ENCODE measurements at places on chromosomes 6 and 20. TPM values are rescaled to one million over a fixed set of nuclear protein-coding genes. Genes with fewer than 3 reads are reported as not detected.

DNA sequence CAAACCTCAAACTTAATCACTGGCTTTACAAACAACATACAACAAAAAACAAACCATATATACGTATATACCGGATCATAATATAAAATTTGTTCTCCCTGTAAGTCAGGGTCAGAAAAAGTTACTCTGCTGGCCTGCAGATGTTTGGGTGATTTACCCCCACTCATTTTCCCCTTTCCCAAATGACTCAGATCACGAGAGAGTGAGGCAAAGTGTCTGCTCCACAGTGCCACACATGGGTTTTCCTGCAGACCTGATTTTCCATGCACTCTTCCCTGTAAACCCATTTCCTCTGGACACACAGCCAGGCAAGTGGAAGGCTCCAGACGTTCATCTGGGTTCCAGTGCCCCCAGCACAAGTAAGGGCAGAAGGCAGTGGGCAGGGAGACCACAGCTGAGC lies 23.5 kb downstream of the GFOD1 start:
- no peaks in the 10 kb centered on the region for H3K27me3 ChIP-seq
- no peak overlapping the region for H3K27ac ChIP-seq
- no peak for DNase-seq
- no peak overlapping the region for H3K4me3 ChIP-seq
- H3K4me1 ChIP-seq = peaks cover 36% of the 10 kb centered on the region

GRCh38 chr20:36439040-36439730 lies 102.1 kb upstream of the MYL9 start:
- no peaks in the 10 kb centered on the region for H3K36me3 ChIP-seq
- H3K4me3 ChIP-seq = no peak overlapping the region
- H3K27ac ChIP-seq = no peak overlapping the region
- peak; percentile 18 for DNase-seq
- peaks cover 24% of the 10 kb centered on the region for H3K27me3 ChIP-seq
- no peaks in the 10 kb centered on the region for H3K4me1 ChIP-seq

DNA sequence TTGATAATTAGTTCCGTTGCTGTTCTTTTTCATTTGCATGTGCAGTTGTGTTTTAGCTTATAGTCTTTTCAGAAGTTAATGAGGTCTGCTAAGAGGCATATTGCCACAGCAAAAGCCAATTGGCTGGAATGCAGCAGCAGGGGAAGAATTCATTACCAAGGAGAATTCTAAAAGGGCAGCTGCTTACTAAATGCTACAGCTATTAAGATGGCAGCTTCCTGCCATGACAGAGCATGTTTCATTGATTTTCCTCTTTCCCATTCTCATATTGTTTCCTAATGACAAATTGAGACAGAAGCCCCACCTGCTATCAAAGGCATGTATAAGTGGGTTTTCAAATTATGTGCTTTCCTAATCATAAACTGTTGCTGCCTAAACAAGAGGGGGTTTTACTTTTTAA lies 66.6 kb downstream of the CLVS2 start:
- no peak for DNase-seq
- H3K27me3 ChIP-seq = no peaks in the 10 kb centered on the region
- no peak overlapping the region for H3K27ac ChIP-seq
- no peak overlapping the region for H3K4me3 ChIP-seq

IMPG1 gene
- total RNA-seq = not detected

DNA sequence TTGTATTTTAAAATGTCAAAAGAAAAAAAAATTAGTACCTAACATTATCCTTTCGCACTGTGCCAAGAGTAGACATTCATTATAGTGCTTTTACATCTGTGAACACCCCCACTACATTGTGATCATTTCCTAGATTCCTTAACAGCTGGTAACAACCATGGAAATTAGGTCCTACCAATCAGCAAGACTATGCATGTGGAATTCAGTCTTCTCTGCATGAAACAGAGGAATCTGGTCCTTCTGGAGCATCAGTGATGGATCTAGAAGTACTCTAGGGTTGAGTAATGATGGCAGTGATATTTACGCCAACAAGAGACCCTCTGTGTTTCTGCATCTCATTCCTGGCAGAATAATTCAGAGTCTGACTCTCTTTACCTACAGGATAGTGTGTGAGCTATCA lies 9.4 kb downstream of the OR12D1 start:
- no peak overlapping the region for H3K4me3 ChIP-seq
- no peaks in the 10 kb centered on the region for H3K27me3 ChIP-seq
- no peak for DNase-seq
- H3K4me1 ChIP-seq = no peaks in the 10 kb centered on the region
- no peak overlapping the region for H3K27ac ChIP-seq

GRCh38 chr6:109461733-109462526 lies 6.4 kb upstream of the MICAL1 start:
- H3K36me3 ChIP-seq = peaks cover 27% of the 10 kb centered on the region
- DNase-seq = no peak
- H3K27me3 ChIP-seq = peaks cover 3% of the 10 kb centered on the region
- peak overlapping the region; percentile 62 for H3K27ac ChIP-seq

DNA sequence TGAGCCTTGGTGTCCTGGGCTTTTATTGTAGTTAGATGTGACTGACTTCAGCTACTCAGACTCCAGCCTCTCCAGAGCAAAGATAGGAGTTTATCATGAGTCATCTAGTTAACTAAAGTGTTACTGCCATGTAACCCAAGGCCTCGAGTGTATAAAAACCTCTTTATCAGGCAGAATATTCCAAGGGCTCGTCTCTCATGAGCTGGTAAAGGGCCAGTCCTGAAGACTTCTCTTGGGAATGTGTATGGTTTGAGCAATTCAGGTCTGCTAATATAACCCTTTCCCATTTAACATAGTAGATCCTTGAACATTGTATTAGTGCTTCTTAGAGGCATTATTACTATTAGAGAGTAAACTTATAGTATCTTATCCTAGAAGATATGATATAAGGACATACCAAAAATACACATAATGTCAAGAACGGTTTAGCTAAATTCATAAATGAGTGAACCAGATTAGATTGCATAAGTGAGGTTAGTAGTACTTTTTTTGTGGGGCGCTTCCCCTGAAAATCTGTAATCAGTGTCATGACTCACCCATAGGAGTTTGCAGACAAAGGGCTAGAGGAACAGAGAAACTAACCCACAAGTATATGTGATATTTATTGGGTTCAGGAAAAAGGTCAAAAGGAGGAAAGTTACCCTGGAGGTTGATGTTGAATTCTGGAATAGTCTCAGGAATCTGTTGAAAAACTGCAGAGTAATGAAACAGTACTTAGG lies 16.0 kb downstream of the DSE start:
- H3K36me3 ChIP-seq = peaks cover 9% of the 10 kb centered on the region
- H3K27me3 ChIP-seq = no peaks in the 10 kb centered on the region
- DNase-seq = peak; percentile 71
- H3K4me1 ChIP-seq = peaks cover 84% of the 10 kb centered on the region

DNA sequence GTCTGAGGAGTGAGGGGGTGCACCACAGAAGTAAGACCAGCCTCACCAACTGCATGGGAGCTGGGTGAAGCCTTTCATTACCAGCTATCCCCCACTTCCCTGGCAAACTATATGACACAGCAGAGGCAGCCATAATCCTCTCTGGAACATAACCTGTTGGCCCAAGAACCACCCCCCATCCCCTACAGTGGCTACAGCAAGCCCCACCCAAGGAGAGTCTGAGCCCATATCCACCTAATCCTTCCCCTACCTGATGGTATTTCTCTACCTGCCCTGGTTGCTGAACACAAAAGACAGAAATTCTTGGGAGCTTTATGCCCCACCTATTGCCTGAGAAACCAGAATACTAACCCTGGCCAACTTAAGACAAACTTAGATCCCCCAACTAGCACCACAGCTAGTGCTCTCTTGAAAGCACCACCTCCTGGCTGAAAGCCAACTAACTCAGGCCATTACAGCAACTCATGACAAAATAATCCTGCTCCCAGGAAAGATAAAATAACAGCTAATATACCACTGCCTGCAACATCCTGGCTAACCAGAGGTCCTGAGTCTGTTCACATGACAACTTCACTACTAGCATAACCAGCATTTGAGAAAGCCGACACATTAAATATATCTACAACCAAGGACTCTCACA lies 11.2 kb downstream of the RNGTT start:
- H3K4me3 ChIP-seq = no peak overlapping the region
- no peak for DNase-seq
- H3K27me3 ChIP-seq = no peaks in the 10 kb centered on the region
- H3K36me3 ChIP-seq = peaks cover 40% of the 10 kb centered on the region

DNA sequence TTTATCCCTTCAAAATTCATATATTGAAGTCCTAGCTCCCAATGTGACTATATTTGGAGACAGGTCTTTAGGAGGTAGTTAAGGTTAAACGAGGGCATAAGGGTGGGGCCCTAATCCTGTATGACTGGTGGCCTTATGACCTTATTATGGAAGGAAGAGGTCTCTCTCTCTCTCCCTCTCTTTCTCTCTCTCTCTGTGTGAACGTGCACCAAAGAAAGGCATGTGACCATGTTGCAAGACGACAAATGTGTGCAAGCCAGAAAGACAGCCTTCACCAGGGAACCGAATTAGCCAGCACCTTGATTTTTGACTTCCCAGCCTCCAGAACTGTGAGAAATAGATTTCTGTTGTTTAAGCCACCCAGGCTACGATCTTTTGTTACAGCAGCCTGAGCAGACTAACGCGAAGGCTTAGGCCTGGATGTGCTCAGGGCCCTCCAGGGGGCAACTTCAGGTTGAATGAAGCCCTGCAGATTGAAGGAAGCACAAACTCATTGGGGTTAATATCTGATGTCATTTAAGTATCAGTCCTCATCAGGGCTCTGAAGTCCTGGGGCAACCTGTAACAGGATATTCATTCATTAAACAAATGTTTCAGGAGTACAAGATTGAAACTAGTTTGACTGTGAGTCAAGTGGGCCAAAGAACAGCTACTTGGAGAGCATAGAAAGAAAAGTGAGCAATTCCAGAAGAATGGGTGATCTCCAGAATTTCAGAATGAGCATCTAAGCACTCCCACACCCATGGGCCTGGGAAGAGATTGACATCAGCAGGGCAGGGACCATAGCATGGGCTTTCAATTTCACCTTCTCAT lies 157.4 kb upstream of the TNFAIP3 start:
- no peak overlapping the region for H3K27ac ChIP-seq
- no peaks in the 10 kb centered on the region for H3K36me3 ChIP-seq
- H3K4me3 ChIP-seq = no peak overlapping the region
- peaks cover 2% of the 10 kb centered on the region for H3K27me3 ChIP-seq

GRCh38 chr6:158894193-158894592 lies 75.0 kb upstream of the EZR start:
- no peaks in the 10 kb centered on the region for H3K36me3 ChIP-seq
- H3K4me1 ChIP-seq = peaks cover 34% of the 10 kb centered on the region
- peak overlapping the region; percentile 60 for H3K4me3 ChIP-seq
- peak; percentile 93 for DNase-seq
- peak overlapping the region; percentile 79 for H3K27ac ChIP-seq
- H3K27me3 ChIP-seq = no peaks in the 10 kb centered on the region

DNA sequence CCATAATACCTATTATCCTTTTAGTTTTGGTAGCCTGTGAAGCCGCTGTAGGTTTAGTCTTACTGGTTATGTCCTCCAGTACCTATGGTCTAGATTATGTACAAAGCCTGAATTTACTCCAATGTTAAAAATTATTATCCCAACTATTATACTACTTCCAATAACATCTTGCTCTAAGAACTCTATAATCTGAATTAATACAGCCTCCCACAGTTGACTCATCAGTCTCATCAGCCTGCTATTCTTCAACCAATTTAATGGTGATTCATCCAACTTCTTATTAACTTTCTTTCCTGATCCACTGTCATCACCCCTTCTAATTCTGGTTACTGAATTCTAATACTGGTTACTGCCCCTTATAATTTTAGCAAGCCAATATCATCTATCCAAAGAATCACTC lies 370.3 kb upstream of the OPRM1 start:
- no peaks in the 10 kb centered on the region for H3K4me1 ChIP-seq
- no peaks in the 10 kb centered on the region for H3K27me3 ChIP-seq
- H3K4me3 ChIP-seq = no peak overlapping the region
- H3K27ac ChIP-seq = no peak overlapping the region
- DNase-seq = no peak

BPI gene
- not detected for total RNA-seq

VWA7 gene
- total RNA-seq = 0.64 TPM

GRCh38 chr6:67633058-67633457 lies 1002.0 kb upstream of the ADGRB3 start:
- H3K27me3 ChIP-seq = no peaks in the 10 kb centered on the region
- H3K4me1 ChIP-seq = peaks cover 6% of the 10 kb centered on the region
- no peak overlapping the region for H3K4me3 ChIP-seq
- H3K27ac ChIP-seq = no peak overlapping the region

DNA sequence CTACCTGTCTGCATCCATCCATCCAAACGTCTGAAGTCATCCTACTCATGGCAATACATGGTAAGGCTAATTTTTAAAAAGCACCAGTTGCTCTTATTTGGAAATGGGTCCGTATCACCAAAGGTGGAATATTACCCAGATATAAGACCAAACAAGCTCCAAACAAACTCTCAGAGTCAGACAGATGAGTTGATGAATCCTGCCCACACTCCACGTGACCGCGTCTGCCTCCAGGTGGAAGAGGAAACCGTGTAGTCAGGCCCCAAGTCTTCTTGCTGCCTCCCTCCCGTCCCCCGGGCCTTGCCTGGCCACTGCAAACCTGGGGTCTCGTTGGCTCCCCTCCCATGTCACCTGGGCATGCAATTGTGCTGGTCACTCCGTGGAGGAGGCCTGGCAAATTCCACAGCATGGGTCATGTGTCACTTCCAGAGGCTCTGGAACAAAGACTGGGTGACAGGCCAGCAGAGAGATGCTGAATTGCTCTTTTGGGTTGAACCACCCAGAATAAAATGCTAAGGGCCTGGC lies 31.8 kb downstream of the CTCFL start:
- no peaks in the 10 kb centered on the region for H3K36me3 ChIP-seq
- H3K4me1 ChIP-seq = peaks cover 13% of the 10 kb centered on the region
- H3K27ac ChIP-seq = no peak overlapping the region
- peaks cover 9% of the 10 kb centered on the region for H3K27me3 ChIP-seq
- no peak overlapping the region for H3K4me3 ChIP-seq
- no peak for DNase-seq

- peaks cover 87% of the 10 kb centered on the region for H3K4me1 ChIP-seq
- peaks cover 22% of the 10 kb centered on the region for H3K36me3 ChIP-seq
- H3K4me3 ChIP-seq = peak overlapping the region; percentile 71
- H3K27ac ChIP-seq = peak overlapping the region; percentile 99
These were observed 50.7 kb downstream of the PPARD start for GRCh38 chr6:35392773-35393672.

OXT gene
- total RNA-seq = not detected

DNA sequence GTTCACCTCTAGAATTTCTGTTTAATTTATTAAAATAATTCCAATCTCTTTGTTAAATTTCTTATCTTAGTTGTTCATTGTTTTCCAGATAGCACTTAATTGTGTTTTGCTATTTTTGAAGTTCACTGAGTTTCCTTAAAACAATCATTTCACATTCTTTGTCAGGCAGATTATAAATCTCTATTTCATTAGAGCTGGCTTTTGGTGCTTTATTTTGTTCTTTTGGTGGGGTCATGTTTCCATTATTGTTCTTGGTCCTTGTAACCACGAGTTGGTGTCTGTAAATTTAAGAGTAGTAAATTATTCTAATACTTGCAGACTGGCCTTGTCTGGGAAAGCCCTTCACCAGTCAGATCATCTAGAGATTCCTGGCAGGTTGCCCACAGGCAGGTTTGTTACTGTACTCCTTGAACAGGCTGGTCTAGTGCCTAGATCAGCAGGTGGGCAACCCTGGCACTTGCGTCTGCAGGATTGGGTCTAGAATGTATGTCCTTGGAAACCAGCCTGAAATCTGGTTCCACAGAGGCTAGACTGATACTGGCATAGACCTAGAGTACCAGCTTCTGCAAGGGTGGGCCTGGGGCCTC lies 110.4 kb downstream of the ADGB start:
- H3K4me1 ChIP-seq = no peaks in the 10 kb centered on the region
- no peaks in the 10 kb centered on the region for H3K36me3 ChIP-seq
- peaks cover 6% of the 10 kb centered on the region for H3K27me3 ChIP-seq
- no peak overlapping the region for H3K27ac ChIP-seq
- H3K4me3 ChIP-seq = no peak overlapping the region

CST7 gene
- not detected for total RNA-seq

Data from HFFc6 (cell line).